ENCODE measurements at places on chromosomes 7 and 10.

GRCh38 chr7:74334030-74334429 lies 44.8 kb downstream of the CLIP2 start:
- DNase-seq, result no peak

- DNase-seq, result no peak
These were observed 120.0 kb downstream of the SGMS1 start for GRCh38 chr10:50503661-50504320.

- DNase-seq, result no peak
These were observed 722.7 kb upstream of the CELF2 start for GRCh38 chr10:10294881-10295529.

DNA sequence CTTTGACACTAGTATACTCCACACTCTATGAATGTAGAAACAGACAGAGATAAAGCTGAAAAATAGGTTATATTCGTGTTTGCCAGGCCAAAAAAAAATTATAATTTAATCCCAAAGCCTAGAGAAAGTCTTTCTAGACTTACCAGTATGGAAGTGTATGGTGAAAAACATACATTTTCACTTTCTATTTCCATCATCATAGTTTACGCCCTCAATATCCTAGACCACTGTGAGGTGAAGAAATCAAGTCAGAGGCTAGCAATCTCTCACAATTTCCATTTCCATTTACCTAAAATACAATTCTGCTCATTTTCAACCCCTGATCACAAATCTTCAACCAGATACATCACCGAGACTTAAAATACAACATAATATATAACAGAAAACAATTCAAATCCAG lies 16.2 kb downstream of the GPR22 start:
- no peak for DNase-seq

GRCh38 chr7:3206771-3207191 lies 94.3 kb upstream of the SDK1 start:
- no peak for DNase-seq

GRCh38 chr7:47636081-47636432 lies 54.1 kb upstream of the TNS3 start:
- no peak for DNase-seq

DNA sequence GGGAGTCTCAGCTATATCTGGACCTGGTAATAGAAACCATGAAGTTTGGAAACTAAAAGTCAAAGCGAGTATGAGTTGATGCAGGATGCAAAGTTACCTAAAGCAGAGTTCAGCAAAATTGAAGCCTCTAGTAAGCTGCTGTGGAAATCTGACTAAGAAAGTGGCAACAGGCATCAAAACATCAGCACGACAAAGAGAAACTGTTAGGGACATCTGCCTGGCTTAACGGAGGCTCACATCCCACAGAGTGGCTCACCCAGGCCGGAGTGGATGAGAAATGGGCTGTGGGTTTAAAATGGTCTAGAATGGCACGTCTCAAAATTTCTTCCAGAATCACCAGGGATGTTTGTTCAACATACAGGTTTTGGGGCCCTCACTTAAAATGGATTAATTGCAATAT lies 164.1 kb upstream of the NPY start:
- no peak for DNase-seq

- no peak for DNase-seq
These were observed 41.6 kb upstream of the AQP1 start for GRCh38 chr7:30869794-30870611.

GRCh38 chr7:92422926-92423325 lies 24.4 kb upstream of the GATAD1 start:
- DNase-seq, result no peak

- peak; percentile 56 for DNase-seq
These were observed 122.7 kb upstream of the PRSS1 start for GRCh38 chr7:142626420-142627035.

- no peak for DNase-seq
These were observed 73.8 kb downstream of the CUL1 start for GRCh38 chr7:148772297-148773089.

- DNase-seq, result no peak
These were observed 622.3 kb downstream of the SUGCT start for GRCh38 chr7:40757109-40757508.

GRCh38 chr10:34252111-34252510 lies 563.0 kb downstream of the PARD3 start:
- DNase-seq, result no peak

DNA sequence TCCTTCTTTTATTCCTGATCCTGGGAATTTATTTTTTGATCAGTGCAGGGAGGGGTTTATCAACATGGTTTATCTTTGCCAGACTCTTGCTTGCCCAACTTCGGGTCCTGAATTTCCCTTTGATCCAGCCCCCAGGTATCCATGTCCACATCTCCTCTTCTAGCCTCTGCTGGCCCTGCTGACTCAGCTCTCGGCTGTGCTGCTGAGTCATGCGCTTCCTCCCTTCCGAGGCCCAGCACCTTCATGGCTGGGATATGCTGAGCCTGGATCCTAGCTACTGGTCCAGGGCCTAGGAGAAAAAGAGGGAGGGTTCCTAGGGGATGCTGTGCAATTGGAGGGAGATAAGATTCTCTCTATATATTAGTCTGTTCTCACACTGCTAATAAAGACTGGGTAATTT lies 380.7 kb upstream of the SHH start:
- DNase-seq, result no peak

DNA sequence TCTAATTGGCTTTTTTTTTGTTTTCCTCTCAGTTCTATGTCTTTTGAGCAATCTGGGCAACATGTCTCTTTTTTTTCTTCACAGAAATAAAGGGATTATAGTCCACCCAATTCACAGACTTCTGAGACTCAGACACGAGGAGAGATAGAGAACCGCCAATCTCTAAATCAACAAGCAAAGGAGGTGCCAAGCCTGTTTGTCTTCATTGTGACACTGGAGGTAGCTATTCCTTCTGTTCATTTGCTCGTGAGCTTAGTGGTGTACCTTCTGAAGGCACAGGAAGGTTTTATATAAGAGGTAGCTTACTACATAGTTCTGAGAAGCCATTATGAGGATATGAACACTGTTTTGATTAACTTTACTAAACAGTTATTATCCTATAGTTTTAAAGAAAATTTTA lies 6.1 kb downstream of the EPHB6 start:
- DNase-seq, result no peak

DNA sequence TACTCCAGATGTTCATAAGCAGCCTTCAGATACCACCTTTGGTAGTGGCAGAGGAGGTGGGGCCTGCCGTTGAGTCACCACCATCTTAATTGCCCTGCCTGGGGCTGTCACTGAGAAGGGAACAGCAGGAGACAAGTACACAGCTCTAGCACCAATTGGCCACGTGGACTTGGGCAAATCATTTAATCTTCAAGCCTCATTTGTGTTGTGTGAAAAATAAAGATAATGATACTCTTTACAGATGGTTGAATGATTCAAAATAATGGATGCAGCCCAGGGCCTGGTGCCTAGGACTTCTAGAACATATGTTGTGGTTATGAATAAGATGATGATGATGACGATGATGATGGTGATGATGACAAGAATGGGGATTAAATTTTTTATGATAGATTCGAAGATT lies 111.9 kb upstream of the ADAM12 start:
- DNase-seq, result no peak

- no peak for DNase-seq
These were observed 21.9 kb upstream of the FRAT2 start for GRCh38 chr10:97356318-97356914.

- DNase-seq, result no peak
These were observed 156.8 kb upstream of the MAGI2 start for GRCh38 chr7:79610313-79610712.

- no peak for DNase-seq
These were observed 84.1 kb downstream of the THSD7A start for GRCh38 chr7:11747715-11748485.
